Suprapubic skin (tissue), 4 donors: ENCODE measurements at places on chromosomes 13 and 19. TPM values are rescaled to one million over a fixed set of nuclear protein-coding genes. Genes with fewer than 3 reads are reported as not detected.

ZNF541 gene
- 0.80 TPM for total RNA-seq

SYCN gene
- total RNA-seq = not detected

PLEKHA4 gene
- total RNA-seq = 5.1 TPM

NXNL1 gene
- total RNA-seq = not detected

PLK5 gene
- not detected for total RNA-seq

INSL3 gene
- total RNA-seq = not detected

ADAMTSL5 gene
- 4.1 TPM for total RNA-seq

ZNF433 gene
- total RNA-seq = 6.1 TPM

PSG1 gene
- total RNA-seq = not detected

PRSS57 gene
- not detected for total RNA-seq

AP1M1 gene
- total RNA-seq = 61.2 TPM

KLK15 gene
- total RNA-seq = not detected

ZNF470 gene
- total RNA-seq = 1.8 TPM

GPR4 gene
- 2.4 TPM for total RNA-seq

ZNF568 gene
- 5.2 TPM for total RNA-seq

HSPB6 gene
- total RNA-seq = 6.7 TPM

DLEU7 gene
- total RNA-seq = not detected

TSSK6 gene
- 2.7 TPM for total RNA-seq

RFX2 gene
- 62.0 TPM for total RNA-seq

MYPOP gene
- 4.4 TPM for total RNA-seq

FNDC3A gene
- total RNA-seq = 30.7 TPM

OR10H4 gene
- total RNA-seq = not detected

SULT2A1 gene
- not detected for total RNA-seq

ZNF562 gene
- total RNA-seq = 20.3 TPM
